ENCODE measurements at places on chromosomes 2 and 18.
A peak's percentile ranks its signal among the peaks of the same experiment; 100 is the strongest.

- DNase-seq = no peak
Observed at GRCh38 chr2:51231071-51231470, 199.1 kb upstream of the NRXN1 start.

- DNase-seq = peak; percentile 92
Observed at GRCh38 chr2:20224716-20225293, at the start of gene SDC1. TSS of gene SDC1 (minus strand) at chr2:20225130. CDS start at chr2:20224867, 263 bp downstream.

DNA sequence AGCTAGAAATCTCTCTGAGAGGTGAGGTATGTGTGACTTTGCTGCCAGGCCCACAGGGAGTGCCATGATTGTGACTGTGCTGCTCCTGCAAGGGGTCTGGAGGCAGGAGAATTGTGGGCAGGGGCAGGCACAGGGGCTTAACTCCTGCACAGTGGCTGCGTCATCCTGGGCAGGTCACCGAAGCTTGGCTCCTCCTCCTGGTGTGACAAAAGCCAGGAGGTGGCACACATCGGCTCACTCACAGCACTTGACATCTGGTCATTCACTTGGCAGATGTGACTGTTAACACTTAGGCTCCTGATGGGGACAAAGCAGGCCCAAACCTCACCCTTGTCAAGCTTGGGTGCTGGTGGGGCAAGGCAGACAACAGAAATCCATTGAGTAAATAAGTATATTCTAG, 36.4 kb upstream of the GLI2 start:
- DNase-seq = no peak

- no peak for DNase-seq
Observed at GRCh38 chr2:195795879-195796278, 138.9 kb downstream of the SLC39A10 start.

GRCh38 chr2:30769891-30770462, 37.3 kb downstream of the CAPN13 start:
- no peak for DNase-seq

GRCh38 chr2:28639092-28639691, 112.4 kb upstream of the PPP1CB start:
- DNase-seq = no peak

DNA sequence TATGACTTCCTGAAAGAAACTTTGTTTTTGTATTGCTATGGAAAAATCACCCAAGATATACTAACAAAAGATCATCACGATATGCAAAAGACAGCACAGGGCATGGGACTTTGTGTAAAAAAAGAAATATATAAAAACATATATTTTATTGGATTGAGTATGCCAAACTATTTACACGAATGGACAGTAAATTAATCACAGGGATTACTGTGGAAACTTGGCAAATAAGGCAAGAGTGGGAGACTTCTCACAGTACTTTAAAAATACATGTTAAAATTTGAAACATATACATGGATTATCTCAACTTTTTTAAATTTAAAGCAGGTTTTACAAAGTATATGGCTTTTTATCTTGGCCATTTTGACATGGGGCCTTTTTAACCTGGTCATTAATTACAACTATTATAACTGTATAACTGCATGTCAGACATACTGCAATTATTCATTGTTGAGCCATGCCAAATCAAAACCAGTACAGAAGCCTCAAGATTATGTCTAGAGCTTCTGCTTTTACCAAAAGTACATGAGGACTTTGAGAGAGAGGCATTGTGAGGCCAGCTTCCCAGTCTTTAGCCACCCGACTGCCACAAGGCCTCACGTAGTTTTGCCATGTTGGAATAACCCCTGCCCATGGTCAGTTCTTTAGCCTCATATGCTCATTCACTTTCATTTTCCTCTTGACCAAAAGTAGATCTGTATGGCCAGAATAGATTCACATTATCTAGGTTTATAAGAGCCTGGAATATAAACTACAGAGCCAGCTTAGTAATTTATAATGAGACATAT, 419.8 kb downstream of the SETBP1 start:
- no peak for DNase-seq

DNA sequence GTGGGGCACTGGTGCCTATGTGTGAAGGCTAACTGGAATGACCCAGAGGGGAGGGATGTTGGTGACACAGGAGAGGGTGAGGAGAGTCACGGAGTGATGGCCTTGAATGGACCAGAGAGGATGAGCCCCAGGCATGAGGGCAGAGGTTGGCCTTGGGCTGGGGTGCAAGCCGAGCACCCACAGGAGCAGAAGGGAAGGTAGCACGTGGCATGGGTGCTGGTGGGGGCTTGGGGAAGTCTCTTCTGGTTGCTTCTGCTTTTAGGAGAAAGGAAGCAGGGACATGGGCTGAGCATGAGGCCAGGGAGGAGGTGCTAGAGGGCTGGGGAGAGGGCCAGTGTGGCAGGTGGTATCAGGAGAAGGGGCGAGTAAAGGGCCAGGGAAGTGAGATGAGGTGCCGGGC, 183.8 kb downstream of the DYSF start:
- DNase-seq = no peak

DNA sequence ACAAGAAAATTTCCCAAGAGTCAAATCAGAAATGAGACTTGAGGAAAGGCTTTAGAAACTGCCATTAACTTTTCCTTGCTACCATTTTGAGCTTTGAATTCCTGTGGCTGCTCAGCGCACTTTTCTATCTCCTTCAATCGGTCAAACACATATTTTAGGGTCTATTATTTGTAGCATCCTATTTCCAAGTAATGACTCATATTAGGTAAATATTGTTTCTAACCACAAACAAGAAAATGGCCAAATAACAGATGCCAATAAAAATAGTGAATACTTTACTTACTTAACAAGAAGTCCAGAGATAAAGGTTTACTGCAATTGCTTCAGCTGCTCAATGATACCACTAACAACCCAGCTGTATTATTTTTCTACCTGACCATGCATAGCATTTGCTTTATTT, 29.7 kb upstream of the CCDC178 start:
- DNase-seq = no peak

- peak; percentile 56 for DNase-seq
Observed at GRCh38 chr18:2958819-2959298, 54.1 kb downstream of the LPIN2 start.

DNA sequence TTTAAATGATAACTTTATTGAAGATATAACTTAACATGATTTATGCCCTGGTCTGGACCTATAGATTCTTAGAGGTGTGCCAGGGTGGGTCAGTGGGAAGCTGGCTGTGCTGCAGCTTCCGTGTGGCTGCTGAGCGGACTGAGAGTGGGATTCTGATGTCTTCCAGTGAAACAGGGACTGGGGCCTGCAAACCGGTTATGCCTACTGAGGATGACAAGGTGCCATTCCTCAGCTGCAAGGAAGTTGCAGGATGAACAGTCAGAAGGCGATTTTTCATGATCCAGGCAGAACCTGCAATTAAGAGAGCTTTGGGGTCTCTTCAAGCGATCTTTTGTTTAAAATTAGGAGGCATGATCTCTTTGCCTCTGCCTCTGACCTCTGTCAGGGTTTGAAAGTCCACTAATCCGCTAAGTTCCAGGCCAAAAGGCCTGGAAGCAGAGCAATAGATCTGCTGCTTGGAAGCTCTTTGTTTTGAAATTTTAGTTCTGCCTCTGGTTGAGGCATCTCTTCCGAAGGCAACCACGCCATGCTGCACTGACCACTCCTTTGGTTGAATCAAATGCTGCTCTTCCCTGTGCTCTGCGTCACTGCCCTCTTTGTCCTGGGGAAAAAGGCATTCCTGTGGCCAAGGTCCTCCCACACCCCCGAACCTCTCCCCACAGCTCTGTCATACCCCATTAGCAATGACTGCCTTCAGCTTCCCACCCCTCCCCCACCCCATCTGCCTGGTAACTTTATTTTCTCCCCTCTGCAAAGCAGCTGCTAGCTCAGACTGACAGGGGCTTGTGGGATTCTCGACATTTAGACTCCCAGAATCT, 2.0 kb downstream of the TMEM169 start:
- no peak for DNase-seq

DNA sequence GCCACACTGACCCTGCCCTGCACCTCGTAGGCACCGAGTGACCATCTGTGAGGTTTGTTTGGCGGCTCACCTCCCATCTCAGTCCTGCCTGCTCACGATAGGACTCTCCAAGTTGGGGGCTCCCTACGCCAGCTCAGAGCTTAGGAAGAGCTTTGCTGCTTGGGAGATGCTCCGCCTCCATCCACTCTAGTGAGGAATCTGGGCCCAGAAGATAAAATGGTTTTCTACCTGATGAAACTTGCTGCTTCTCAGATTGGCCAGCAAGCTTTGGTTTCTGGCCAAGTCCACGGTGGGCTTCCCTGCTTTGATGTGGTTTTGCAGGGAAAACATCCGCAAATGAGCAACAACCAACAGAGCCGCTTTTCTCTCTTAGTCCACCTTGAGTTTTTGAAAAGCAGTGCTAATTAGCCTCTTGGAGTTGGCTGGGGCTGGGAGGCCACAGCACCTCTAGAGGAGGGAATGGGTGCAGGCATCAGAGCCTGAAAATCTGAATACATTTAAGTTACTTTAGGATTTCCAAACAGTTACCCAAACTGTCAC, 42.2 kb downstream of the THNSL2 start:
- DNase-seq = no peak

DNA sequence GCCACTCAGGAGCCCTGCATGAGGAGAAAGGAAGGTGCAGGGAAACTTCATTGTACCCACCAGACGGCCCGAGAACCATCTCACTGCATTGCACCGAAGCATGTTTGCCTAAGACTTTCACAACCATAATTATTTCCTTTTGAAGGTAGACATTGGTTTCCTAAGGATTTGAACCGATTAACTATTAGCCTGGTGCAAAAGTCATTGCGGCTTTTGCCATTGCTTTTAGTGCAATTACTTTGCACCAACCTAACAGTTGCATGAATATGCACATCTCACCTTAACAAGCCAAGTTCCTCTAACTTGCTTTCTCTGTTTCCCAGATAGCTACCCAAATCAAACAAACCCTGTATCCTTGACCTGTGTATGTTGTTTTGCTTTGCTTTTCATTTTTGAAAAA, 516.3 kb upstream of the ID2 start:
- no peak for DNase-seq

GRCh38 chr2:122261911-122262310, 506.5 kb downstream of the TSN start:
- DNase-seq = no peak

DNA sequence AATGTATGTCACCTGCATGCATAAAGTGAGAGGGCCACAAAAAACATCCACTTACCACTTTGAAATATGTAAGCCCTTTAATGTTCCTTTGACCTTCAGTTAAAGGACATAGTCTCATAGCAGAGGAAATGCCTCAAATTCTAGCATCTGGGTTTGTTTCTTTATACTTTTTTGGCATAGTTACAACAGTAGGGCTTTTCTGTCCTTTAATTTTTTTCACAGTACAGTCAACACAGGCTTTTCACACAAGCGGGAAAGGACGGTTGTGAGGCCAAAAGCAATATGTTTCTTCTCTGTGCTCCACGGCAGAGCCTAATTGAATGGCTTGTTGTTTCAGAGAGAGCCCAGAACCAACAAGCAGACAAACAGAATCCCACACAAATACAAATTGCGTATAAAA, 57.6 kb downstream of the CRIM1 start:
- DNase-seq = no peak

DNA sequence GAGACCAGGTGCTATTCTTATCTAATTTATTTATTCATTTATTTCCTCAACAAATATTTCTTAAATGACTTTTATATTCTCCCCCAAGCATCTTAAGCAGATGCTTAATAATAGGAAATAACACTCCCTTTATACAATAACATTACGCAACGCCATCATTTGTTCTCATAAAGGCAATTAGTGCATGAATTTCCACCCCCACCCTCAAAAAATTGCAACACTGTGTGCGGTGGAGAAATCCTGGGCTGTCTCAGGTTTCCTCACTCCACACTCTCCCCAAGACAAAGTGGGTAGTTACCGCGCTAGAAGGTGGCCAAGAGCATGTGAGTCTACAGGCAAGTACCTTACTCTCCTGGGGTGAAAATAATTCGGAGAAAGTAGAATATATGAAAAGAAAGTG, 37.0 kb upstream of the CTDP1 start:
- peak; percentile 47 for DNase-seq

- DNase-seq = peak; percentile 88
Observed at GRCh38 chr18:12278741-12279682, 24.9 kb downstream of the CIDEA start.

GRCh38 chr2:106839849-106840595, 45.9 kb downstream of the ST6GAL2 start:
- DNase-seq = peak; percentile 26

GRCh38 chr2:132009874-132010521, 151.8 kb downstream of the ANKRD30BL start:
- no peak for DNase-seq

DNA sequence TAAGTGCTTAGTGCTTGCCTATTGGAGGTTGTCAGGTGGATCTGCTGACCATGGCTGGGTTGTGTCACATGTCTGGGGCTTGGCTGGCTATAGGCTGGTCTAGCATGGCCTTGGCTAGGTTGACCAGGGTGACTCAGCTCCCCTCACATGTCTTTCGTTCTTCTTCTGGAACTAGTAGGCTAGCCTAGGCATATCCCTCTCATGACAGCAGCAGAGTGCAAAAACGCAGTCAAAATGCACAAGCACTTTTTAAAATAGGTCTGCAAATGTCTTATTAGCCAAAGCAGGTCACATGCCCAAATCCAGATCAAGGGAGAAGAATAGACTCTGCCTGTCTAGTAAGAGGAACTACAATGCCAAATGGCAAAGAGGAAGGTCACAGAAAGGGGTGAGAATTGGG, 179.7 kb upstream of the ACVR2A start:
- DNase-seq = peak; percentile 23

DNA sequence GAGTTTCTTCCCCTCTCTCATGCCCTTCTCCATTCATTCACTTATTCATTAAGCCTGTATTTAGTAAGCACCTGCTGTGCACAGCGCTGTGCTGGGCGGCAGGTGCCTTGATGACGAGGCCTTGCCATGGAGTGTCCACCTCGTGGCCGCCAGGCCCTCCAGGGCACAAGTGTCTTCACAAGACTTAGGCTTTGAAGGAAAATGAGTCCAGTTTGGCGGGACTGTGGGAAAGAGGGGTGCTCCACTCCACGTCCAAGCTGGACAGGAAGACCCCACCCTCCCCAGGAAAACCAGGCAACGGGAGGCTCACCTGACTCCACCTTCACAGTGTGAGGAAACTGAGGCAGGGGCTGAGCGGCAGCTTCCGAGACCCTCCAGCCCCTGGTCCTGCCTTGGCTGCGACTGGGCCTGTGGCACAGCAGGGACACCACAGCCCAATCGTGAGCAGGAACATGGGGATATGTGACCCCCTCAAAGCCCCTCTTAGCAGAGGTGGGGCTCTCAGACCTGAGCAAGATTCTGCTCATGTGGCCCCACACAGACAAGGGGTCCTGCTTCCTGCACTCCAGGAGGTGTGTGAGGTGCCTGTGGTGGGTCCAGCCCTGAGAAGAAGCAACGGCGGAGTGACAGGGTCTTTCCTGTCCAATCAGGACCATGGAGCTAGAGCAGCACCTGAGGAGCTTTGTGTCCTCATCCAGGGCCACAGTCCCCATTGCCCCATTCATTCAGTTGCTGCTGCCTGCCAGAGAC, 110.3 kb upstream of the ODC1 start:
- peak; percentile 47 for DNase-seq

GRCh38 chr2:23789012-23789411, 137.9 kb downstream of the ATAD2B start:
- DNase-seq = no peak

DNA sequence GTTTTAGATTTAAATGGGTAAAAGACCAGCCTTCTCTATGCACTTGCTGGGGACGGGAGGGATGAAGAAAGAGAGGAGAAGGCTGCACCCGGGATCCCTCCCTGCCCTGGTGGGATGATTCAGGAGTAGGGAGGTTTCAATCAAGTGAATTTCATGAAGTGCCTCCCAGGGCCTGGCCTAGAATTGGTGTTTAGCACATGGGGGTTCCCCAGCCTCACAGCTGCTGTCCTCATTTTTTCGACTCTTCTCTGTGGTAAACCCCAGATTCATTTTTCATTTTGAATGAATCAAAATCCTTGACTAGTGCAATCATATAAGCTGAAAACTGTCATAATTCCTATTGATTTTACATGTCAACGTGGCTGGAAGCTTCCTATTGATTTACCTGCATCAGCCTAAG, 81.1 kb downstream of the LPIN1 start:
- no peak for DNase-seq

Data from upper lobe of left lung (tissue), 6 donors.